ENCODE measurements at places on chromosomes 3 and 15. TPM values are rescaled to one million over a fixed set of nuclear protein-coding genes. Genes with fewer than 3 reads are reported as not detected.

Gene CLDN16
- total RNA-seq: under 0.01 TPM

GRCh38 chr15:69524814-69525213 lies 72.2 kb downstream of the RPLP1 start:
- no peak for DNase-seq

Gene NUP210
- total RNA-seq: under 0.01 TPM

DNA sequence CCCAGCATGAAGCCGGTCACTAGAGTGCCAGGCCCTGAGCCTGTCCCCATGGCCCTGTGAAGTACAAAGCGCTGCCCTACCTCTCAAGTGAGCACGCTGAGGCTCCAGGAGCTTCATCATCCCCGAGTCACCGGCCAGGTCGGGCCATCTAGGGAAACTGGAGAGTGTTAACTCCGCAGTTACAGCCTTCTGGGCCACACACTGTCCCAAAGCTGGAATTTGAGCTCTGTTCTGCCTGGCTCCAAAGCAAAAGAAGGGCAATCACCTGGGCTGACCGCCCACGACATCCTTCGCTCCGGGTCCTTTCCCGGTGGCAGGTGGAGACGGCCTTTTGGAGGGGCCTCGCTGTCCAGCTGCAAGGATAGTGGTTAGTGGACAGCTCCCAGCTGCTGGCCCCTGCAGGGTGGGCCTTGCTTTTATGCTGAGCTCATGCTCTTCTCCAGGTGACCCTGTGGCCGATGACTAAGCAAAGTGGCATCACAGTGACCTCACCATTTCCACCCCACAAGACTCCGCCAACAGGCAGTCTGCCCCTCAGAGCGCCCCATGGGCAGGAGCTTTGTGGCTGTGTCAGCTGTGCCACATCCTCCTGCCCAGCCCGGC lies 3.5 kb upstream of the MUC4 start:
- DNase-seq: peak; percentile 16

Gene ACTC1
- total RNA-seq: 0.83 TPM

- peak; percentile 7 for DNase-seq
These were observed at the start of gene MKRN3 for GRCh38 chr15:23565395-23566070. TSS of gene MKRN3 (plus strand) at chr15:23565674. CDS start at chr15:23565783, 109 bp downstream.

DNA sequence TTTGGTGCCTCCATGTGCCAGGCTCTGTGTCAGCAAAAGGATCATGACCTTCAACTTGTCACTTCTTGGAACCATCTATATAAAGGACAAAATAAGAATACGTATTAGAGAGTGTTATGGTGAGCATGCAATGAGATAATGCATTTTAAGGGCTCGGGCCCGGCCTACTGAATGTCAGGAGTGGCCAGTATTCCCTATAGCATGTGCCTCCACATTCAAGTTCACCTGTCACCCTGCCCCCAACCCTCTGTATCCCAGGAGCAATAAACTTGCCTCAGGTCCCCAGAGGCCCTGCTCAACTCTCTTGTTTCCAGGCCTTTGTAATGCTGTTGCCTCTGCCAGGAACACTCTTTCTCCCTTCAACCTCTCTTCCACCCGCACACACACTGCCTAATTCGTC lies 90.2 kb upstream of the SLC6A11 start:
- no peak for DNase-seq

DNA sequence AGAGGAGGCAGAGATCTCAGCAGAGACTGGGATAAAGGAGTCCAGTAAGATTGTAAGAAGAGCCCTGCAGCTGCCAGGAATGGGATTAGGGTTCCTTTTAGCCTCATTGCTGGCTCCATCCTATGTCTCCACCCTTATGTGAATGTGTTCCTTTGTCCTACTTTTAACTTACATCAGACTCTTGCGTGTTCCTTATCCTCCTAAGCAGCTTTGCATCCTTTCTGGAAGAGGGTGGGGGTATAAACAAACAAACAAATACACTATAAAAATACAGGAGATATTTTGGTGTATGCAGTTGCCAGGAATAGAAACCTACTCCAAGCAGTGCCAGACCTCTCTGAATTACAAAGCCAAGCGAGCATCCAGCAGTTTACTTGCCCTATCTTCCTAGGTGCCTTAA lies 194.7 kb downstream of the ADAMTS9 start:
- no peak for DNase-seq

Gene GABPB1
- 76.4 TPM for total RNA-seq

Gene CHRNA7
- total RNA-seq: not detected

Gene ISLR2
- total RNA-seq: not detected

Gene SEMA3F
- 9.2 TPM for total RNA-seq

Gene GOLGA8M
- under 0.01 TPM for total RNA-seq

DNA sequence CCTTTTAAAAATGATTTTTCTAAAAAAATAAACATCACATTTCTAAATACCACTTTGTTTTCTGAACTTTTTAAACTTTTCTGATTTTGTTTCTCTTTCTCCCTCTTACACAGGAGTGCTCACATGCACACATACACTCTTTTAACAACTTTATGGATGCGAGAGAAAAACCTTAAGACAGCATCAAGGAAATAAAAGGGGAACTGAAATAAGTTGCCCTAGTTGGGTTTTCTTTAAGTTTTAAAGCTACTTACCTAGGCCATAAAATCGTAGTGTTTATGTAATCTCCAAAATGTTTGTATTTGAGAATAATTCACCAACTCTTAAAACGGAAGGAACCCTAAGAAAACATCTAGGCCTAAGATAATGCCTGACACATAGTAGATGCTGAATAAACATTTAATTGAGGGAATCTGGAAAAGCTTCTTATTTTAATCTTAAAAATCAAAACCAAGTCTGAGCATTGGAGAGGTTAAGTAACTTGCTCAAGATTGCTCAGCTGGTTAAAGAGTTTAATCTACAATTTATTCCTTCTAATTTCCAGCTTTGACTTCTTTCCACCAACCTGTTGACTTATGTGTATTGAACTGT lies 1.2 kb upstream of the BBX start:
- no peak for DNase-seq

Gene PLA2G4D
- total RNA-seq: not detected

DNA sequence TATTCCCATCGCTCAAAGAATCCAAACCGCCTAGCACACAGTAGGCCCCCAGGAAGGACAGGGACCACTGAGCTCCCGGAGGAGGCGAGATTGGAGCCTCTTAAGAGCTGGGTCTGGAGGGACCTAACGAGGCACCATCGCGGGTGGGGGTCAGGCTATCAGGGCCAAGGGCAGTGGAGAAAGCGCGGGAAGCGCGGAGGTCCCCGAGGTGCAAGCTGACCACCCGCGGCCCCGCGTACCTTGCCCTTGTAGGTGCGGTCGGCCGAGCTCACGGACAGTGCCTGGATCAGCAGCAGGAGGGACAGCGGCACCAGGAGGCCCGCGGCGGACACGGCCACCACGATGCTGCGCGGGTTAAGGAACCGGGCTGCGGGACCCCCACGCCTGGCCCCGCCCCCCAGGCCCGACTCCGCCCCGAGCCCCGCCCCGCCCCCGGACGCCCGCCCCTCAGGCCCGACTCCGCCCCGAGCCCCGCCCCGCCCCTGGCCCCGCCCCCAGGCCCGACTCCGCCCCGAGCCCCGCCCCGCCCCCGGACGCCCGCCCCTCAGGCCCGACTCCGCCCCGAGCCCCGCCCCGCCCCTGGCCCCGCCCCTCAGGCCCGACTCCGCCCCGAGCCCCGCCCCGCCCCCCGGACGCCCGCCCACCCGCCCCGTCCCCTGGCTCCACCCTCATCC lies 3.9 kb downstream of the ZDHHC19 start:
- DNase-seq: no peak

- no peak for DNase-seq
These were observed at the start of gene TRAK1 for GRCh38 chr3:42090973-42091731. TSS of gene TRAK1 (plus strand) at chr3:42091357. CDS start at chr3:42091470, 113 bp downstream.

DNA sequence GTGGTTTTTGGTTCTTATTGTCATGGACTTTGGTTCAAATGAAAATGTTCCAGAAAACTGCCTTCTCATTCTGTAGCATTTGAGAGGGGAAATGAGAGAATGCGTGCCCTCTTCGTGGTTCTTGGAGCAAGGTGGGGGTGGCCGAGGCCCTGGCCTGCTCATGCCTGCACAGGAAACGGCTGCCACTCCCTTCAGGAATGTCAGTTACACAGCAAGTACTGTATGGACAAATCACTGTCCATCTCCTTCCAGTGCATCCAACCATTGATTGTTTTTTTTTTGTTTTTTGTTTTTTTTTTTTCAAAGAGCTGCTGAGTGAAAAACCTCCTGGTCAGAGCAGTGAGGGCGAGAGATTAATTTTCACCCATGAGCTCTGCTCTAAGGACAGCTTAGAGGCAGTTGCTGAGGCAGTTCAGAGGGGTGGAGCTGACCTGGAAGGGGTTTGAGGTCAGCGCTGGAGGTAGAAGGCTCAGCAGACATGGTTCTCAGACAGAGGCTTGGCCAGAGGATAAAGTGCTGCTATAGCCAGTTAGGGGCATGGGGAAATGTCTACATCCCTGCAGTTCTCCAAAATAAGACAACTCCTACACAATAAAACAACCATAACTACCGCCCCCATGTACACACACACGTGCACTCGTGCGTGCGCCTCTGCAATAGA lies 20.2 kb upstream of the KIF23 start:
- DNase-seq: no peak

Gene LDHAL6B
- total RNA-seq: not detected

DNA sequence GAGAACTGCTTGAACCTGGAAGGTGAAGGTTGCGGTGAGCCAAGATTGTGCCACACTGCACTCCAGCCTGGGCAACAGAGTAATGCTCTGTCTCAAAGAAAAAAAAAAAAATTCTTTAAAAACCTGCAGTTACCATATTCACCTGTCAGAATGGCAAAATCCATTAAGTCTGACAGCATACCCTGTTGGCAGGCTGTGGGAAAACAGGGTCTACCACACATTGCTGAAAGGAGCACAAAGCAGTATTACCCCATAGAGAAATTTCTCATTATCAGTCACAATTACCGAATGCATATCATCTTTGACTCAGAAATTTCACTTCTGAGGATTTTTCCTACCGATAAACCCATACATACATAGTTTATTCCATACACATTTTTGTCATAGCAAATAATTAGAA lies 264.1 kb upstream of the SLCO3A1 start:
- DNase-seq: no peak

DNA sequence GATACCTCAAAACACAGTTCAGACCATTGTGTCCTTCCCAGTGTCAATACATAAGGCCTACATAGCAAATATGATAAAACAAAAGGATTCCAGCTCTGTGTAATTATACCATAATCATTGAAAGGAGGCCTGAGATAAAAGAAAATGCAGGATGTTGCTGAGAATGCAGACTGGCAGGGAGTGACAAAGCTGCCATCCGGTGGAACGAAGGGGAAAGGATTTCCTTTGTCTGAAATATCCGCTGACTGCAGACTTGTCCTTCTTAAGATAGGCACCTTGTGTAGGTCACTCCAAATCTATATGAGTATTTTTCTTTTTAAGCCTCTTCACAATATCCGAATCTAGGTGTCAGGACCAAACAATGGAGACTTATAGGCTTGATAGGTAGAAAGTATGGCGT lies 108.0 kb downstream of the KCNH8 start:
- DNase-seq: no peak
